ENCODE measurements at places on chromosomes 2 and 18. TPM values are rescaled to one million over a fixed set of nuclear protein-coding genes. Genes with fewer than 3 reads are reported as not detected.
A peak's percentile ranks its signal among the peaks of the same experiment; 100 is the strongest.

FIGLA gene
- not detected for total RNA-seq

GRCh38 chr2:202290316-202290715, 24.8 kb downstream of the NOP58 start:
- no peak for DNase-seq

DNA sequence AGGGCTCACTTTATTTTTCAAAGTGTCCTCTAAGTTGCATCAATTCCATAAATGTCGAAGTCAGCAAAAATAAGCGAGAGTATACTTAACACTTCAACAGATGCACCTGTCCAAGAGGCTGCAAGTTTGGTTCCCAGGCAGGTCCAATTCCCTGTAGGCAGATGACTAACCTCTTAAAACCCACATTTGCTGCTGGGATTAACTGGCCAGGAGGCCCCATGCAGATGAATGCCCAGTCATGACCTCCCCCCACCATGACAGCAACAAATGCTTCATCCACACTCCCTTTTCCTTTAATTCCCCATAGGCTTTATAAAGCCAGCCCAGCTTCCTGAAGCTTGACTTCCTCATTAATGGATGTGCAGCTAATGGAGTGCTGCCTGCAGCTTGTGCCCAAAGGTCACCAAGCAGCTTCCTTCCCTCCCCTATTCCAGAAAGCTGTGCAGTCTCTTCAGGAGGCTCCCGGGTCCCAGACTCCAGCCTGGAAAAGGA, 35.7 kb downstream of the REEP1 start:
- no peak for DNase-seq

- no peak for DNase-seq
These were observed 9.8 kb downstream of the REL start for GRCh38 chr2:60891180-60891579.

- DNase-seq, result no peak
These were observed 807.8 kb upstream of the CDH2 start for GRCh38 chr18:28984731-28985130.

- DNase-seq, result no peak
These were observed 3.6 kb downstream of the INO80D start for GRCh38 chr2:206082298-206082843.

GRCh38 chr2:188599140-188599539, 307.5 kb downstream of the GULP1 start:
- peak; percentile 17 for DNase-seq

GRCh38 chr2:88131201-88131998, 3.5 kb upstream of the FABP1 start:
- no peak for DNase-seq

GRCh38 chr2:4995466-4995865, 696.7 kb upstream of the SOX11 start:
- DNase-seq, result no peak

LIMS4 gene
- 2.6 TPM for total RNA-seq

DNA sequence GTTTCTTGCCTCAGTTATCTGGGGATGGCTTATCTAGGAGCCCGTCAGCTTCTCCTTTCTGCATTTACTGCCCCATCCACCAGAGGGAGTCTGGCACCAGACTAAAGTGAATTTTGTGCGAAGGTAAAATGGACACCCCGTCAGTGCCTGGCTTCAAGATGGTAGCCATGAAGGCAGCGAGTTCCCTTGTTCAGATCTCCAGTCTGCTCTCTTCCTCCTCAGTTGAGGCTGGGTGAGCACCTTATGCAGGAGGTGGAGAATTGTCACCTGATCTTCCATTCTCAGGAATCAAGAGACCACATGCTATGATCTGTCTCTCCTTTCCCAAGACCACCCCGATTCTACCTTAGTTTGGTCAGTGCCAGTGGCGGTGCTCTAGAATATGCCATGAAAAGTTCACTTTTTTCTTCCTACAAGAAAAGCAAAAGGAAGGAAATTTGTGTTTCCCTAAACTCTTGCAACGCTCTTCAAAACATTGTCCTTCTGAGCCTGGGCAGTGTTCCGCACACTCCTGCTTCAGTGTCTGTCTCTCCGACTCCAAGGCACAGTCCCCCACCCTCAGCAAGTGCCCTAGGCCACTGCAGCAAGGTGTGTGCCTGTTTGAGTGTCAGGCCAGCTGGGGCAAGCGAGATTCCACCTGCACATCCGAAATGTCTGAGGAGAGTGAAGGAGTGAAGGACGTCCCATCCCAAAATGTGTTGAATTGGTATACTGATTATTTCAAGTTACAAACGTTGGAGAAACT, 168.6 kb downstream of the SS18 start:
- no peak for DNase-seq

- DNase-seq, result no peak
These were observed 190.4 kb downstream of the RIT2 start for GRCh38 chr18:42925036-42925435.

DNA sequence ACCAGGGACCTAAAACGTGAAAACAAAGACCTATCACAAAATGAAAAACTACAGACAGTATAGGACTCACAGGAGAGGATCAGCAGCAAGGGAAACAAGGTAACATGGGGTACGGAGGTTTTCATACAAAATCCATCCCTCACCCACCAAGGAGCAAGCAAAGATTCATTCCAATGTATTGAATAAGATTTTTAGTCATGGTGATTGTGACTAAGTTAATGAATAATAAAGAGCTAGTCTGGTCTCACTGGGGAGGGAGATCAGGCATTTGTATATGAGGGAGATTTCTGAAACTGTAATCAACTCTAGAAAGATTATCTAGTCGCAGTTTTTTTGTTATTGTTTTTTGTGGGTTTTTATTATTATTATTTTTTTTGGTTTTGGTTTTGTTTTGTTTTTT, 336.5 kb upstream of the MMADHC start:
- no peak for DNase-seq

- no peak for DNase-seq
These were observed 162.2 kb downstream of the BAZ2B start for GRCh38 chr2:159454185-159454584.

GRCh38 chr18:13338318-13338717, 119.8 kb downstream of the LDLRAD4 start:
- no peak for DNase-seq

CFLAR gene
- total RNA-seq, result 65.9 TPM

BMP10 gene
- total RNA-seq, result not detected

ROCK2 gene
- total RNA-seq, result 47.2 TPM

- DNase-seq, result no peak
These were observed 57.4 kb downstream of the CYP26B1 start for GRCh38 chr2:72090271-72090720.

GRCh38 chr2:68302281-68302875, 17.4 kb downstream of the CNRIP1 start:
- DNase-seq, result no peak

- DNase-seq, result no peak
These were observed 981.2 kb downstream of the BCL11A start for GRCh38 chr2:59572227-59572626.

AQP12A gene
- not detected for total RNA-seq

GRCh38 chr2:230068016-230068650, 591 bp downstream of the SLC16A14 start:
- peak; percentile 73 for DNase-seq

PLCL1 gene
- total RNA-seq, result 22.0 TPM

DNA sequence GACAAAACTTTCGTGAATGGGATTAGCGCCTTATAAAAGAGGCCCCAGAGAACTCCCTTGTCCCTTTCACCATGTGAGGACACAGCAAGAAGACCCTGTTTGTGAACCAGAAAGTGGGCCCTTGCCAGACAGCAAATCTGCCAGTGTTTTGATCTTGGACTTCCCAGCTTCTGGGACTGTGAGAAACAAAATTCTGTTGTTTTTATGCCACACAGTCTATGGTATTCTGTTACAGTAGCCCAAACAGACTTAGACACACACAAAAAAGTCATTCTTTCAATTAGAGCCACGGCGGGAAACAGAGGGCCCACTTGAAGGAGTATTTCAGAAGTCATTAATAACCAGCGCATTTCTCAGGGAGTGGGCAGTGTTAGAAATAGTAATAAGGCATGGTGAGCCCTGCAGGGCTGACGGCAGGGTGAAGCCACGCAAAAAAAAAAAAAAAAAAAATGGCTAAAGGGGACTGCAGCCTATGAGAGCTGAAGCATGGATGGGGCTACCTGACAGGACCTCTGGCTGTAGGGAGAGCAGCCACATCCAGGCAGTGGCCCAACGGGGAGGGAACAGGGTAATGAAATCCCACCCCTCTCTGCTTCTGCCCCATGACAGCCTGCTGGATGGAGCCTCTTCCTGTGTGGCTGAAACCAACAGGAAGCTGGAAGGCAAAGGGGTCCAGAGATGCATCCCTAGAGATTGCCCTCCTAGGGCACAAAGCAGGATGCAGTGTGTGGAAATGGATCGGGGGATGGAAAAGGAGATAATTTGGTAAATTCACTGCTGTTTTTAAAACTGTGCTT, 189.3 kb downstream of the KCNS3 start:
- DNase-seq, result peak; percentile 27

DNA sequence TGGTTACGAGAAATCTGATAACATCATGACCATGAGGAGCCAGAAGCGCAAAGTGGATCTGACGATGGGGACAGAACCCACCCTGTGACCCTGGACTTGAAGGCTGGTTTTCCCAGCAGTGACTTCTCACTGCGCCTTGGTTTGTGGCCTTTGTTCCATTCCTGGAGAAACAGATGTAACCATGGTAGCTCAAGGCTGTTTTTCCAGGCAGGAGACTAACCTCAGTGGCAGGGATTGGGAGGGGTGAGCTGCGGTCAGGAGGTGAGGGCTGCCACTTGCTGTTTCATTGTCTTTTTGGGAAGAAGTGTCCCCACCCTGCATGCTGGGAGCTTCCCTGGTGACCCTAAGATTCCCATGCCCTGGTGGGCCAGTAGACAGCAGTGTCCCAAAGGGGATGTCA, 116.4 kb upstream of the SMAD2 start:
- DNase-seq, result no peak

- DNase-seq, result no peak
These were observed 126.9 kb upstream of the DAPL1 start for GRCh38 chr2:158668001-158668765.

GAL3ST2 gene
- total RNA-seq, result 0.50 TPM

All from spinal cord (tissue), 10 donors.